ENCODE measurements at places on chromosomes 5 and 9.

GRCh38 chr9:89352874-89353649 lies 34.8 kb downstream of the SECISBP2 start:
- DNase-seq, result no peak

DNA sequence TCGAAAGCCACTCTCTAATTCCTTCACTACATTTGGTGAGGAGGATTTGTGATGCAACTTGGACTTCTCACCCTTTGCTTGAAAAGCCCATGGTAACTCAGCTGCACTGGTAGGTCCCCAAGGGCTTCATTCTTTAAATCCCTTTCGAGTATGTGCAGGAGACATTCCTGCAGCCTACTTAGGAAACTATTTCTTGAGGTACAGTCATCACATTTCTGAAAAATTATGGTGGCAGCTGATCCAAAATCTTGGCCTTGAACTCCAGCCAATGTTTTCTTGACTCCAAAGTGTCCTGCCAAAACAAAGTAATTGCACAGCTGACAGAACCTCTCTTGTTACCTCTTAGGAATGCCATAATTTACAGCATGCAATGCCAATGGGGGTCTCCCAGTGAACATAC lies 99.7 kb downstream of the NPR3 start:
- DNase-seq, result no peak

DNA sequence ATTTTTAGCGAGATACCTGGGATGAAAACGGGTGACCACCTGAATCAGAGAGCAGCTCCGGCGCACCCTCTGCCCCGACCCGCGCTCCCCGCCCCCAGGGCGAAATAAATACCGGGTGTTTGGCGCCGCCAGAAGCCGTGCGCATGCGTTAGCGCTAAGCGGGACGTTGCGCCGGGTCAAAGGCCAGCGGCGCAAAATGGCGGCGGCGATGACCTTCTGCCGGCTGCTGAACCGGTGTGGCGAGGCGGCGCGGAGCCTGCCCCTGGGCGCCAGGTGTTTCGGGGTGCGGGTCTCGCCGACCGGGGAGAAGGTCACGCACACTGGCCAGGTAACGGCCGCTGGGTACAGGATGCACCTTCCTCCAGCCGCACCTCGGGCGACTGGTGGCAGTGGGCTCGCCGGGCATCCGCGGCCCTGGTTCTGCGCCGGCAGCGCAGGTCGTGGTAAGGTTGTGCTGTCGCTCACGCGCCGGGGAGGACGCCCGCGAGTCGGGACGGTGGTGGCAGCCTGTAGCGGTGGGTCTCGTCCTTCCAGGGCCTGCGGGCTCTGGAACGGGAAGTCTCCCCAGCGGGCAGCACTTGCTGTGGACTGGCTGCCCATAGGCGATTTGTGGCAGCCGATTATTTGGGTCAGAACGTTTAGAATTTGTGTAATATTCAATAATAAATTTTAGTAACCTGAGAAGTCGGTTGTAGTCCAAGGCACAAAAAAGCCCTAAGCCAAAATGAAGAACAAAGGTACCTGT lies at the start of gene NDUFS6:
TSS of gene NDUFS6 (plus strand) at position 186 of the 745 bp plus-strand sequence. CDS start at position 197, 11 bp downstream.
- peak; percentile 66 for DNase-seq

GRCh38 chr5:32812399-32812798 lies 101.3 kb downstream of the NPR3 start:
- DNase-seq, result no peak
